ENCODE measurements at places on chromosomes 12 and 14.

DNA sequence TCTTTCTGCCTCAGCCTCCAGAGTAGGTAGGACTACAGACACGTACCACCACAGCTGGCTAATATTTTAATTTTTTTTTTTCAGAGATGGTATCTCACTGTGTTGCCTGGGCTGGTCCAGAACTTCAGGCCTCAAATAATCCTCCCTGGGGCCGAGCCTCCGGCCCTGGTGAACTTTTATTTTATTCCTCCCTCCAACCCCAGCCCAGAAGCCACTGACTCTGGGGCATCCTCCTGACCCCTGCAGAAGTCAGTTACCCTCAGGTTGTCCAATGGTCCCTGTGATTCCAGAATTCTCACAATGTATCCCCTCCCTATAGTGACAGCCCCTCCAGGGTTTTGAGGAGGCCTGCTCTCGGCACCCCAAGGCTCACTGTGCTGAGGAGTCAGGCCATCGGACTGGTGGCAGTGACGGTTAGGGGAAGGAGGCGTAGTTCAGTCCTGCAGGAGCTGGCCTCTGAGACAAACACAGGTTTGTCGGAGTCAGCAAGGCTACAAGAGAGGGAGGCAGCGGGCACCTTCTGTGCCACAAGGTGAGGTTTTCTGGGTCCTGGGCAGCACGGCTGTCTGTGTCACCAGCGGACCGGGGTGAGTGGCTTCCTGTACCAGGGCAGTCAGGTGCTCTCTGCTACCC is 19.4 kb upstream of the FIGNL2 start:
- DNase-seq: no peak

- DNase-seq: no peak
Measured at GRCh38 chr14:24368212-24368561, 203 bp downstream of the NFATC4 start.

DNA sequence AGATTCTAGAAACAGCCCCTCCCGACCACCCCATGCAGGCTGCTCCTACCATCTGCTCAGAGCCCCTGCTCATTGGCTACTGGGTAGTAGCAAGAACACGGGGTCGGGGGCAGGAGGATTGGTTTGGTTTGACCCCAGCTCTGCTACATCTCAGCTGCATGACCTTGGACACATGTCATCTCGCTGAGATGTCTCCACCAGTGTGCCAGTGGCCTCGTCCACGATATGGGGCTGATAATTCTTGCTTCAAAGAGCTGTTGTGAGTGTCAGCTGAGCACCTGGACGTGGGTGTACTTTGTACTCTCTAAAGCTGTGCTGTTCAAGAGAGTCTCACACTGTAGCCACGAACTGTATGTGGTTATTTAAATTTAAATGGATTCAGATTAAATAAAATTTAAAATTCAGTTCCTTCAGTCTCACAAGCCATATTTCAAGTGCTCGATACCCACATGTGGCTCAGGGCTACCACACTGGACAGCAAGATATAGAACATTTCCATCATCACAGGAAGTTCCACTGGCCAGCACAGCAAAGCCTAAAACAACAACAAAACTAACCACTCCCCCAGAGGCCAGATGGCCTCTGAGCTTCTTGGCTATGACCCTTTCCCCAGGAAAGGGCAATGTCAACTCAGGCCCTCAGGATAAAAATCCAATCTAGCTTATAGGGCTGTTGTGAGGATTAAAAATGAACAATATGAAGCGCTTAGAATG is 18.6 kb downstream of the LTBP2 start:
- DNase-seq: no peak

- no peak for DNase-seq
Measured at GRCh38 chr12:46661110-46661845, 164.5 kb downstream of the SLC38A4 start.

DNA sequence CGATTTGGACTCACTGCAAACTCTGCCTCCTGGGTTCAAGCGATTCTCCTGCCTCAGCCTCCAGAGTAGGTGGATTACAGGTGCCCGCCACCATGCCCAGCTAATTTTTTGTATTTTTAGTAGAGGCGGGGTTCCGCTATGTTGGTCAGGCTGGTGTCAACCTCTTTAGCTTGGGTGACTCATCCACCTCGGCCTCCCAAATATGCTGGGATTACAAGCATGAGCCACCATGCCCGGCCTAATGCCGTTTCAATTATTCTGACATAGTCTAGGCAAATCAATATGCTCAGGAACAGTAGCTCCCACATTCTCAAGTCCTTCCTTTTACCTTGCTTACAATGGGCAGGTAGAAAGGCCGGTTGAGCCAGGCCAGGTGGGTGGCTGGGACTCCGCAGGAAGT is 82.0 kb upstream of the EEA1 start:
- DNase-seq: no peak

- DNase-seq: no peak
Measured at GRCh38 chr14:52268279-52269061, 972 bp downstream of the PTGDR start.

DNA sequence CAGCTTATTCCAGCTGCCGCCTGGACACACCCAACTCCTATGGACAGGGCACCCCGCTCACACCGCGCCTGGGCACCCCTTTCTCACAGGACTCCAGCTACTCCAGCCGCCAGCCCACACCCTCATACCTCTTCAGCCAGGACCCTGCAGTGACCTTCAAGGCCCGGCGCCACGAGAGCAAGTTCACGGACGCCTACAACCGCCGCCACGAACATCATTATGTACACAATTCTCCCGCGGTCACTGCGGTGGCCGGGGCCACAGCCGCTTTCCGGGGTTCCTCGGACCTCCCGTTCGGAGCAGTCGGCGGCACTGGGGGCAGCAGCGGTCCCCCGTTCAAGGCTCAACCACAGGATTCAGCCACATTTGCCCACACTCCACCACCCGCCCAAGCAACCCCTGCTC is 5.9 kb downstream of the SETD1B start:
- DNase-seq: no peak

- no peak for DNase-seq
Measured at GRCh38 chr12:98544751-98545150, 29.4 kb downstream of the TMPO start.

DNA sequence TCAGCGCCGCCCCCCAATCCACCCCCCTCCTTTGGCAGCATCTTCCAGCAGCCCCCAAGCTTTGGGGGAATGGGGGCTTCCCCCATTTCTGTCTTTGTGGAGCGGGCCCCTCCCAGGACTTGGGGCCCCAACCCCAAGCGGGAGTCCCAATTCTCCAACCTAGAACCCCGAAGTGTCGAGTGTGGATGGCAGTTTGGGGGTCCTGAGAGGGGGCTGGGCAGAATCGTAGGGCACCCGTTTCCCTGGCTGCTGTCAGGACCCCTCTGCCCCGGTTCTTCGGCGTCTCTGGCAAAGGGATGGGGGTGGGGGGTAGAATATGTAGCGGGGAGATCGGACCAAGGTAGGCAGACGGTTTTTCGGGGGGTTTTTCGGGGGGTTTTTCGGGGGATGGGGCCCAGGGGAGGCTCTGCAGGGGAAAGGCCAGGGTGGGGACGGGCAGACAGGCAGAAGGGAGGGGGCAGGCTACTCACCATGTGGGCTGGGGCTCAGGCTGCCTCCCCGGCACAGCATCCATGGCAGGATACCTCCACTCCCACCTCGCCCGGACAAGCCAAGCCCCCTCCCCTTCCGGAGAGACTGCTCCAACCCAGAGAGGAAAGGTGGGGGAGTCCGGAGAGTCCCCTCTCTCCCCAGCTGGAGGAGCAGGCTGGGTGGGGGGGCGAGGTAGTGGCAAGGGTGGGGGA is 739 bp downstream of the JPH4 start:
- no peak for DNase-seq

- no peak for DNase-seq
Measured at GRCh38 chr14:97224016-97224415, 426.8 kb downstream of the VRK1 start.

DNA sequence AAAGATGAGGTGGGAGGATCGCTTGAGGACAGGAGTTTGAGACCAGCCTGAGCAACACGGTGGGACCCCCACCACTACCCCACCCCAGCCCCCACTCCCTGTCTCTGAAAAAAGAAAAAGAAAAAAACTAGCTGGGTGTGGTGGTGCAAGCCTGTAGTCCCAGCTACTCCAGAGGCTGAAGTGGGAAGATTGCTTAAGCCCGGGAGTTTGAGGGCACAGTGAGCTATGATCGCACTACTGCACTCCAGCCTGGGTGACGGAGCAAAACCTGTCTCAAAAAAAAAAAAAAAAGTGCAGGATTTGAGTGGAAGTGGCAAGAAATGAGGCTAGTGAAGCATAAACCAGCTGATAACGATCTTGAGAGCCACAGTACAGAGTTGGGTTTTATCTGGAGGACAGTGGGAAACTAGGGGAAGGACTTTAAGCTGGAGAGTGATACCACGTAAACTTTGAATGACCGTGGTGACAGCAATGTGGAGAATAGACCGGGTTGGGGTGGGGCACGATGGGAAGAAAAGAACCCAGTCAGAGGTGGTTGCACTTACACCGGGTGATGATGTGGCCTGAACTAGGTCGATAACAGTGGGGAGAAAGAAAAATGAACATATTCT is 85.3 kb downstream of the TMEM260 start:
- DNase-seq: no peak

DNA sequence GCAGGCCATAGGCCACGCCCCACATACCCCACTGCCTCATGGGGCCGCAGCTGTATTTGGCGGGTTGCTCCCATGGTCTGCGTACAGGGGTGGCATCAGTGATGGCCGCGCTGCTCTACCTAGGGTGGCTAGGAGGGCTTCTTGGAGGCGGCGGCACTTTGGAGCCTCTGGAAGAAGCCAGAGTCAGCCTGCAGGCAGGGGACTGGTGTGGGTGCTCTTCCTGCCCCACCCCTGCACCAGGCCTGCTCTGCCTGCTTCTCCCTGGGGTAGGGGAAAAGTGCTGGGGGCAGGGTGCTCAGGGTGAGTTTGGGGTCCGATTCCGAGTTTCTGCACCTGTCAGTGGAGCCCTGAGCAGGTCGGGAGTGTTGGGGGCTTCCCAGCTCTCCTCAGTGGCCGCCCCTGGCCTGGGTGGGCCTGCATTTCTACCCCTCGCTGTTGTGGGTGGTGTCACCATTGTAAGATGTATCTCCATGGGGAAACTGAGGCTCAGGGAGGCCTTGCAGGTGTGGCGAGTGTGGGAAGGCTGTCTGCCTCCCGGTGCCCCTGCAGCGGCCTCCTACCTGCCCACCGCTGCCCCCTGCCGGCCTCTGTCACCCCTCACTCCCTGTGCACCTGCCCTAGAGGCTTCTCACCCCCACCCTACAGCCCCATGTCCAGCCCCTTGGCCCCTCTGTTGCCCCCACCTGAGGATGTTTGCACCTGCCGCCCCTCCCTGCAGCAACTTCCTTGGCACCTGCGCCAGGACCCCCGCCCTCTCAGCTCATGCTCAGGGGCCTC is 5.5 kb downstream of the CEP170B start:
- DNase-seq: peak; percentile 27

DNA sequence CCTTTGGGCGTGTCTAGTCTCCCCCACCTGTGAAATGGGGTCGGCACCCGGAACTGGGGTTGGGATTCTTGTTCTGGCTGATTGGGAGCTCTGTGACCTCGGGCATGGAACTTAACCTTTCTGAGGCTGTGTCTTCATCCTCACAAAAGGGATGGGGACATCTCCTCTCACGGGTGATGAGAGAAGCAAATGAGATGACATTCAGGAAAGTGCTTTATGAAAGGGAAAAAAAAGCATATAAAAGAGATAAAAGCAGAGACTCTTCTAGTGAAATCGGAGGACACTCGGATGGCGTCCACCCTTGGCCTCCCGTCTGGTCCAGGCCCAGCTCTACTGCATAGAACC is 98.9 kb downstream of the LRRC74A start:
- no peak for DNase-seq

DNA sequence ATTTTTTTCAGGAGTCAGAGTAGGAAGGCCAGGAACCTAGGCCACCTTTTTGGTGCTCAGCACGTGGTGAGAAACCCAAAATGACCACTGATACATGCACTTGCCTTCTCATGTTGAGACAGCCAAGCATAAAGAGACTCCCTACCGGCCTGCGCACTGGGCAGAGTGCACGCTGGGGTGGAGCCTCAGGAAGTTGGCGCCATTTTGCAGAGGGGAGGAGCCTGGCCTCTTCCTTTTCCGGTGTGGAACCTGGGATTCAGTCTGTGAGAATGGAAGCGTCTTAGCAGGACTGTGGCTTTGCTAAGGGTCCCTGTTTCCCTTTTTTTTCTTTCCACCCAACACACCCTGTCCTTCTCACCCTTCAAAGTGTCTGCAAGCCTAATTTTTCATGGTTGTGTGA is 62.9 kb upstream of the RTRAF start:
- no peak for DNase-seq

DNA sequence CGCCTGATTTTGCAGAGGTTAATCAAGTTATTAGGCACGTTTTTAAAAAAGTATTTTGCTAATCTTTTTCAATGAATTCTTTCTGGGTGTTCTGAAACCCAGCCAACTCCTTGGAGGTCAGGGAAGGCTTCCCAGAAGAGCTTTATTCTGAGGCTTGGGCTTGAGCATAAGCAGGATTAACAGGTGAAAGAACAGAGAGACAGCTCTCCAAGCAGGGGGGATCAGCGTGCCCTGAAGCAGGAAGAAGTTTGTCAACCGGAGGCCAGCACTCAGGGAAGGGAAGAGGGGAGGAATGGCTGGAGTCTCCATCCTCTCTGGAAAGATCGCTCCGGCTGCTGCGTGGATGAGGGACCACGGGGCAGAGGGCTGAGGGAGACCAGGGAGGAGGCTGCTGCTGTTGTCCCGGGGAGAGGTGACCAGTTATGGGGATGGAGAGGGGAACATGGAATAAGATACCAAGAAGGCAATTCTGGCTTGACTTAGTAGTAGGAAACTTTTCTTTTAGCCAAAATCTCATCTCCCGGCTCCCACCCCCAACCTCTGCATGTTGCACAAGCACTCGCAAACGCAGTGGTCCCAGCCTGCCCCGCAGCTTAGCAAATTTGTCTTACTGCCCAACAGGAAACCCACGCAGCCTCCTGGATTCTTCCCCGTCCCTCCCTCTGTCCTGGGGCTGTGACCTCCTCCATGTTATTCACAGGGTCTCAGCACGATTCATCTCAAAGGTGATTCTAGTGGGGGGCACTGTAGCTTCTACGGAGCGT is 1.1 kb upstream of the SSH1 start:
- no peak for DNase-seq

GRCh38 chr14:47269756-47270492 is 405.5 kb downstream of the MDGA2 start:
- no peak for DNase-seq

DNA sequence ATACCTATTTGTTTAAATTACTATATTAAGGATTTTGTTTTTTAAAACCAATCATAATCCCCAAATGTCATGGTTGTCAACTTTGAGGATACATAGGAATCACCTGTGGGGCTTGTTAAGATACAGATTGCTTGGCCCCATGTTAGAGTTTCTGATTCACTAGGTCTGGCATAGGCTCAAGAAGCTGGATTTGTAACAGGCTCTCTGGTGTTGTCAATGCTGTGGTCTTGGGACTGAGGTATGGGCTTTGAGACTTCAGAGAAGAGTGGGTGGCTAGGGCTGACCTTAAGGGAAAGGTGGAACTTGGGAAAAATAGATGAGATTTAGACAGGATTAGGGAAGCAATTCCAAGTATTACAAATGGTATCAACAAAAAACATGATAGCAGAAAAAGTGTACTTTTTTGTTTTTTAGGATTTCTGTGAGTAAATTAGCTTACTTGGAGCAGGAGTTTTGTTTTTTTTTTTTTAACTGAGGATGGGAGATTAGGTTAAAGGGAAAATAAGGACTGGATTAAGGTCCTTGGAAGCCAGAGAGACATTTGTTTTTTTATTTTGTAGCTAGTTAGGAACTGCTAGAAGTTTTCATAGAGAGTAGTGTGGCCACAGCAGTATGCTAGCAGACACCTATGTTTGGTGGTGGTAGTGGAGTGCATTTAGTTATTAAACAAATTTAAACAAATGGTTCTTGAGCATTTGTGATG is 88.6 kb downstream of the RAD51B start:
- DNase-seq: no peak

GRCh38 chr14:22265319-22266141 is 323.5 kb downstream of the DAD1 start:
- DNase-seq: no peak
